ENCODE measurements at places on chromosomes 2 and 18. TPM values are rescaled to one million over a fixed set of nuclear protein-coding genes. Genes with fewer than 3 reads are reported as not detected.

DNA sequence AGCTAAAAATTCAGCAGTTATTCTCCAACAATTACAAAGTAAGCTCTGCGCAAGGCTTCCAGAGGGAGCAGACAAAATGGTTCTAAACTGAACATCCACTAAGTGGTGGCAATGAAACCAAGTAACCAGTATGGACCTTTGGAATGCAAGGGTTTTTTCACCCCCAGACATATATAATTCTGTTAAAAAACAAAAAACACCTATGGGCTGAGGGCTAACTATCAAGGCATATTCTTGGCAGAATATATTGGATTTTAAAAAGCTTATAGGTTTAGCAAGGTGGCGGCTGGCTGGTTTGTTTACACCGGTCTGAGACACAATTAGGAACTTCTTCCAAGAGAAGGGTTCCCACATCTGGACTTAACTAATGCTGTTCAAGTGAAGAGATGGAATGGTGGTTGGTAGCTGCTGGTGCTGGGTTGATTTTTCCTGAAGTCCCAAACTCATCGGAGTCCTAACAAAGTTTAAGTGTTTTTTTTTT lies 2.8 kb downstream of the ZFP36L2 start:
- DNase-seq = no peak

DNA sequence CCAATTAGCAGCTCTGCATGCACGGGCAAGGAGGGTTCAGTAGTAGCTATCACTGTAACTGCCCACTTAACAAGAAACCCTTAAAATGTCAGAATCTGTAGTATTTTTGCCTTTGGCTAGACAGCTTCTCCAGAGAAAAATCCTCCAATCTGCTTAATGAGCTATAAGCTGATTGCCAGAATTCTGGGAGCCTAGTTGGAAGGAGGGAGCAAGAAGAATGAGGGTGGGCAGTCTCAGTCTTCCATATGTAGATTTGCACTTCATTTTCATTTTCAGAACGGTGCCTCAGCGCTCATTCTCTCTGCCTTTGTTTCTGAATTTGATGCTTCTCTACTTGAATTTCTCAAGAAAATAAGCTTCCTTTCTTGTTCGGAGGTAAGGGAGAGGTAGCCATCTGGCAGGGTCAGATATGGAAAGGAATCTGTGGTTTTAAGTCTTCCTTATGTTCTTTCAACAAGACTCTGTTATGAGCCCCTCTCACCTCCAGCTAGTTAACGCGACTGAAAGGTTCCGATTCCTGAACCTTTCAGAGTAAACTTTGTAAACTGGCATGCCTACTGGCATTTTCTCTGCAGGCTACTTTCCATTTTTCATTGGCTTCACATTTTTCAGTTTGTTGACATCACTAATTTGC lies 53.5 kb downstream of the HNRNPLL start:
- DNase-seq = no peak

DNA sequence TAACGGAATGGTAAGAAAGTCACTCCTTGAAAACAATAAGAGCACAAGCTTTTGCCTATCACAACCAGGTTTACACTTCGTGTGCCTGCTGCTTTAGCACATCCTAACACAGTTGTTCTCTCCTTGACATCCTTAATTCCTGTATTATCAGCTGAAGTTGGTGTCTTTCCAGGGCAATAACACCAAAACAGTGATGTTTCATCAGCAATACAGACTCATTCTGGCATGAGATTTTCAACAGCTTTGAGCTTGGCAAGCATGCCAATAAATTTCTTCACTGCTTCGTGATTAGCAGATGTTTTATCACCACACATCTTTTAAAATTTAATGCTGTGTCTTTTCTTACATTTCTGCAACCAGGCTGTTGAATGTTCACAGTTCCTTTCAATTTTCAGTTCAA lies 148.4 kb downstream of the EIPR1 start:
- no peak for DNase-seq

DNA sequence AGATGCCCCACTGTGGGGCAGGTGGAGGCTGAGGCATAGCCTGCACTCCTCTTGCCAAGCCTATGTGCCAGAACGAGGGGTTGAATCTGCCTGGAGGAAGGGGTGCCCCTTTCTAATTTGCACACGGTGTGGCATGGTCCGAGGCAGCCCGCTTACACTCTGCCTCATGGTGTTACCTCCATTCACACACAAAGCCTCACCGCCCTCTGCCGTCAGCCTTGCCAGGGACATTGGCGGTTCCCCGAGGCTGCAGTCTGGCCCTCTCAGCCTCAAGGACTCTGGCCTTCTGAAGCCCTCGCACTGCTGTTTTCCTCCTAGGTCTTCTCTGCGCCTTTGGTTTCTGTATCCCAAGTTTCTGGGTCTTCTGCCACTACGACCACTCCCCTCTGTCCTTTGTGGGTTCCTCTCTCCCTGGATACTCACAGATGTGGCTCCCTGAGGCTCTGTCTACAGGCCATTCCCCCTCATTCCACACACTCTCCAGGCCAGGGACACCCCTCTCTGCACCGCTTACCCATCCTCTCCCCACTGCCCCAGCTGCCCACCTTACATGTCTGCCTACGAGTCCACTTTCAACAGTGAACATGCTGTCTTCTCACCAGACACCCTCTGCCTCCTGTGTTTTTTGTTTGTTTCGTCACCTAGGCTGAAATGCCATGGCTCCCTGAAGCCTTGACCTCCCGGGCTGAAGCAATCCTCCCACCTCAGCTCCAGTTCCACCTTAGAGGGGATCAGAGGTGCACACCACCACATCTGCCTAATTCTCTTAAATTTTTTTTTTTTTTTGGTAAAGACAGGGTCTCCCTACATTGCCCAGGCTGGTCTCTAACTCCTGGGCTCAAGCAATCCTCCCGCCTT lies 7.9 kb upstream of the ASPRV1 start:
- DNase-seq = no peak

GRCh38 chr2:130371723-130372054 lies 15.8 kb downstream of the PTPN18 start:
- no peak for DNase-seq

DNA sequence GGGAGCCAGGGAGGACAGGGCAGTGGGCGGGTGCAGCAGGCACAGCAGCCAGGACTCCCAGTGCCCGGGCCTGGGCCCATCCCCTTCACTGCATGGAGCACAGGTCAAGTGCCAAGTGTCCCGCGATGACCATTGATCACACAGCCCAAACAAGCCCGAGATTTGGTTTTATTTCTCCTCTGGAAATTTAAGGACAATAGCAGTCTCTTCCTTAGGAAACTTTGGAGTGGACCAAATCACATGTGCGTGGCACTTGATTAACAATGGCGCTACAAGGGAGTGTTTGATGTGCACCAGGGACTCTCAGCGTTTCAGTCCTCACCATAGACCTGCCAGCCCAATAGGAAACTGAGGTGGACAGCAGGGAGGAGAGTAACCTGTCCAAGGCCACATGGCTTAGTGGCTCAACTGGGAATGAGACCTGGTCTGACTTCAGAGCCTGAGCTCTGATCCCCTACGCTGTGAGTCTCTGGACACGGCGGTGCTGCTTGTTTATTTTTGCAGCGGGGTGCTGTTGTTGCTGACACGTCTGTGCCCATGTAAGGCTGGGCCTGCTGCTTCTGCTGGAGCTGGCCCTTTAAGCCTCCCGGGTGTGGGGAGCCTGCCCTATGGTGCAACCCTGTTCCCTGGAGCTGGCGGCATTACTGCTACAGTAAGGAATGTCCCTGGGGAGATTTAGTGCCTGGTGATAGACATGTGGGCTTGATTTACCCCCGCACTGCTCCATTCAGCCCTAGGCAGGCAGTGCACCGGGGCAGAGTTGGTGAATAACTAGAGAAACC lies 194.2 kb downstream of the INHBB start:
- no peak for DNase-seq

DNA sequence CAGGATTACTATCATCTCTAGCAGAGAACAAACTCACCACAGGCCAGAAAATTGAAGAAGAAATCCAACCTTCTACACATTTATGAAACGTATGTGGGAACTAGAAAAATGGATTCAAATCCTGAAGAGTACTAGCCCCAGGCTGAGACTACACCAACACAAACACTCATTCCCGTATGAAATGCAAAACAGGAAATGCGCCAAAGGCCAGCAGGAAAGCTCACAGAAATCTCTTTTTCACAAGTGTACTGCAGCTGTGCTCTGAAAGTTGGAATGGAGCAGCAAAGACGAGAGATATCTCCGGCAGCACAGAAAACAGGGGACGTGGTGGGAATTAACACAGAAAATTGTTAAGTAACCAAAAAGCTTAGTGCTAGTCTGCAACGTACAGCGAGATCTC lies 913.5 kb downstream of the TDRD15 start:
- no peak for DNase-seq

DNA sequence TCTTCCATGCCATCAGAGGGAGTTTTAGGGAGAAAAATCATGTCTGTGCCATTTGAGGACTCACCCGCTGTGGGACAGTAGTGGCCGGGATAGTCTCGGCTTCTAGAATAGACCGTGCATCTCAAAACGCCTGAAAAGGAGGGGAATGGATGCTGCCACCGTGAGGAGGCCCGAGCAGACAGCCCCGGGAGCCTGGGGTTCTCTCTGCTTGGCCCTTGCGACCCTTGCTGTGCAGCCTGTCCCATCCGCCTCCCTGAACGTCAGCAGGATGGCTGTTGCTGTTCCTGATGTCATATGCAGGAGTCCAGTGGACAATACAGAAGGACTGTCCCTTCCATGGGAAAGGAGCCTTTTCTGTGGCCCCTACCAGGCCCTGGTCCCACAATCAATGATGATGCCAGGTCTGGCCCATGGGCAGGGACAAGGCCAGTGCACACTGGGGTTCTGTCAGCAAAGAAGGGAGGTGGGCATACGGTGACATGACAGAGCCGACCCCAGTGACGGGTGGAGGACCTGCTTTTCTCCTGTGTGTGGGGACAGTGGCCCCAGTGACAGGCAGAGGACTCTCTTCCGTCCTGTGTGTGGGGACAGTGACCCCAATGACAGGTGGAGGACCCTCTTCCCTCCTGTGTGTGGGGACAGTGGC lies 58.8 kb downstream of the ACKR3 start:
- peak; percentile 34 for DNase-seq

GRCh38 chr2:194060269-194060668 lies 1596.8 kb upstream of the SLC39A10 start:
- DNase-seq = no peak

Gene DPP10
- total RNA-seq = 1.0 TPM

Gene HOXD8
- 2.6 TPM for total RNA-seq
